ENCODE measurements at places on chromosomes 6 and 20.

DNA sequence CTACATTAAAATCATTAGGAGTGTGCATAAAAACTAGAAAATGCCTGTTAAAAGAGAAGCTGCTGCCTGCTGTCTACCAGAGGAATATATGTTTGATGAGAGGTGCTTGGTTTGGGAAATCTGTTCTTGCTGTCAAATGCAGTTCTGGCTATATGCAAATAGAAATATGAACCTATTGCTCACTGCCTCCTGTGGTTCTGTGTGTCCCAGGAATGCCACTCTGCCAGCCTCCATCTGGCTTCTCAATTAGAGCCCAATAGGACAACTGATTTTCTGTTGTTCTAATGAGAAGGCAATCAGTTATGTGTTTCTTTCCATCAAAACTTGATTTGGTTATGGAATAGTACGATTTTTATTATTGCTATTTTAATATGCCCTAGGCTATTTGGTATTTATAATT, 759.7 kb downstream of the HDGFL1 start:
- no peak for DNase-seq

GRCh38 chr6:96743496-96743895, 93.8 kb downstream of the GPR63 start:
- DNase-seq = no peak

DNA sequence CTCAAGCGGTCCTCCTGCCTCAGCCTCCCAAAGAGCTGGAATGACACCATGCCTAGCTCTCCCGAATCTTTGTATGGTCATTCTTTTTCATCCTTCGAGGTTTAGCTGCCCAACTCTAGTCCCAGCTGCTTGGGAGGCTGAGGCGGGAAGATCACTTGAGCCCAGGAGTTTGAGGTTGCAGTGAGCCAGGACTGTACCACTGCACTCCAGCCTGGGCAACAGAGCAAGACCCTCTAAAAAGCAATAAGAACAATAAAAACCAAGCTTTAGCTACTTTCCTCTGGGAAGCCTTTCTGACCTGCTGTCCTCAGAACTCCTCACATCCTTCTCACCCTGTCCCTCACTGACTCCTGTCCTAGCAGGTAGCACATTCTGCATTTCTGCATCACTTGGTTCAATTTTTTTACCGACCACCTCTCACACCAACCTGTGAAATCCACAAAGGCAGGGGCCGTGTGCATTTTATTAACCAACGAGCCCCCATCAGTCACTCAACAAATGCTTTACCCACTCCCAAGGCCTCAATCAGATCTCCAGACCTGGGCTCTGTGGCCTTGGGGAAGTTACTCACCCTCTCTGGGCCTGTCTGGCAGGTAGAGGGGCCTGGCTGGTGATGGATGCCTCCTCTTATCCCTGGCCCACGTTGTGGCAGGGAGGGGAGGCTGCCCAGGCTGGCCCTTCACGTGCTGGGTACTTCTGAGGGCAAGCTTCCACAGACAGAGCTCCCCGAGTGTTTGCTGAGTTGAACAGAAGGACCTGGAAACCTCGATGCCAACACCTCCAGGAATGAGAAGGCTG, 14.7 kb upstream of the SRC start:
- DNase-seq = no peak

DNA sequence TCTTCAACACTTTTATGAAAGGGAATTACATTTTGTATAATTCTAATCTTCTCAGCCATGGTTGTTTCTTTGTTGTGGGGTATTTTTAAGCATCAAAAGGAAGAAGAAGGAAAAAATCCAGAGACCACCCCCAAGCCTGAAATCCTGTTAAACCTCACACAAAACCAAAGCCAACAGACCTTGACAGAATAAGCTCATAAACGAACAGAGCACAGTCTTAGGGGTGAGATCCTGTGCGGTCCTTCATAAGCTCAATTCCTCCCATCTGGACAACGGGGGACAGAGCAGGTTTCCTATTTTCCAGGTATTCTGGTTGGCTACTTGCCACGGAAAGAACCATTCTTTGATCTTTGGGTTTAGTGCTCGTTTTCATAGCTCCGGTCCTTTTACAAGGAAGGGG, 151.3 kb upstream of the SULF2 start:
- DNase-seq = no peak

DNA sequence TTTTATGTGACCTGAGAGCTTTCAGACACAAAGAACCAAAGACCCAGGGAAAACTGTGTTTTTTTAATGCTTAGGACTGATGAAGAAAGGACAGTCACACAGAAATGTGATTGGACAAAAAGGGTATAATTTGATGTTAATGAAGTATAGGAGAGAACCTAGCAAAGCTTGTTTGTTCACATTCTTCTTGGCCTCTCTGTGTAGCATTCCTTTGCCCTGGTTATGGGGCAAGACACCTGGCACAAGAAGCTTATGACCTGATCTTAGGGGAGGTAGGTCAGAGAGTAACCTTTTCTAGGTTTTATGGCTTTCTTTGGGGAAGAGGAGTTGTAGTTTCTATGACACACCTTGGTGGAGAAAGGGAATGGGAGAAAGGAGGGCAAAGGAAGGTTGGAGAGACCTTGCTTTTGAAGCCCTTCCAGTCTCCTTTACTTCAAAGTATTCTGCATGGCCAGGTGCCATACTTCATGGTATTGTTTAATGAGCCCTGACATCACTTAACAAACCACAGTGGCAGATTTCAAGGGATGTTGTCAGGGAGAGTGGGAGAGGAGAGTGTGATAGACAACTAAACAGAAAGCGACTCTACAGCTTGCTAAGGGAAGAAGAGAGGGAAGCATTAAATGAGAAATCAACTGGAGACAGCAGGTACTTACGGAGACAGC, 701.8 kb upstream of the FLRT3 start:
- no peak for DNase-seq

Measured in activated CD4-positive, CD25-positive, alpha-beta regulatory T cell treated with anti-CD3 and anti-CD28 coated beads, Interleukin-2, amount 50 U/mL, for 72 hours (primary cell).